Posterior vena cava (tissue), 2 donors: ENCODE measurements at places on chromosomes 2 and 18. TPM values are rescaled to one million over a fixed set of nuclear protein-coding genes. Genes with fewer than 3 reads are reported as not detected.

The RGPD8 gene
- total RNA-seq = 24.3 TPM

The CABLES1 gene
- 9.3 TPM for total RNA-seq

The BOLL gene
- total RNA-seq = not detected

The WNT6 gene
- 0.24 TPM for total RNA-seq

The DSC3 gene
- 0.32 TPM for total RNA-seq
